Stimulated activated CD4-positive, alpha-beta T cell treated with anti-CD3 and anti-CD28 coated beads, Interleukin-4, amount 100 ng/mL, for 24 hours (primary cell): ENCODE measurements at places on chromosomes 7 and 10.
A peak's percentile ranks its signal among the peaks of the same experiment; 100 is the strongest.

GRCh38 chr7:35694161-35694783, 663 bp downstream of the HERPUD2 start:
- peak; percentile 6 for DNase-seq

- no peak for DNase-seq
These were observed 52.9 kb downstream of the AUTS2 start for GRCh38 chr7:69651101-69651590.

- no peak for DNase-seq
These were observed 172.0 kb upstream of the TNRC18 start for GRCh38 chr7:5595545-5596045.

GRCh38 chr10:123458933-123459332, 207.2 kb upstream of the GPR26 start:
- DNase-seq: no peak

DNA sequence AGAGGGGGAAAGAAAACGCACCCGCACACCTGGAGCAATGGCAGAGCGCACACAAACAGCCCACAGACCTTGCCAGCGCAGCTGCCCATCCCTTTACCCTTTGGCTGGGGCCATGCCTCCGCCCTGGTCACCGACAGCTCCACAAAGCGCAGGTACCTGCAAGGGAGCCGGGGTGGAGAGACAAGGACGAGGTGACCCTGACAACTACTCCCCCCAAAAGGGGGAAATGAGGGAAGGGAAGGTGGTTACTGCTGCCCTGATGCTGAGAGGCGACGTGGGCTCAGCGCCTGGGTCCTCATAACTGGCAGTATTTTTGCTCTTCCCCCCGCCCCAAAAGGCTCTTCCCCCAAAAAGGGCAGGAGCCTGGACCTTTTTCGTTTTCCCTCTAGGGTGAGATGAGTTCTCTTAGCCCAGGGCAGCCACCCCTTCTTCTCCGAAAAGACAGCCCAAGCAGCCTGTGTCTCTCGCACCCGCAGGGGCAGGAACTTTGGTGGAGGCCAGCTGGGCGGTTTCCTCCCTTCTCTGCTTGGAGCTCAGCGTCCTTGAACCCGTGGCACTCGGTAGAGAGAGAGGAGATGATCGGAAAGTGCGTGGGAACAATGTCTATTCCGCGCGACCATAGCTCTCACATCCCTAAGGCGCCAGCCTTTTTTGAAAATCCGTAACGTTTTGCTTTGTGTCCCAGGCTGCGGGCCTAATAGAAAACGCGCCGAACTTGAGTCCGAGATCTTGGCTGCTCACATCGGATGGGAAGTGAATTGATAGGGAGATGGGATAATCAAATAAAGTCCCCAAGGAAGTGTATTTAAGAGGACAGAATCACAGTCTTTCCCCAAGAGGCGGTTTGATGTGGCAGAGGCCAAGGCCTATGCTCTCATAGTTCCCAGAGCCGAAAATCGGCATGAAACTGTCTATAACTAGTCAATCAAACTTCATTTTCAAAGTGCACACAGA, 1.0 kb downstream of the NKX2-3 start:
- DNase-seq: no peak

GRCh38 chr7:5439572-5440496, 16.2 kb upstream of the TNRC18 start:
- no peak for DNase-seq

DNA sequence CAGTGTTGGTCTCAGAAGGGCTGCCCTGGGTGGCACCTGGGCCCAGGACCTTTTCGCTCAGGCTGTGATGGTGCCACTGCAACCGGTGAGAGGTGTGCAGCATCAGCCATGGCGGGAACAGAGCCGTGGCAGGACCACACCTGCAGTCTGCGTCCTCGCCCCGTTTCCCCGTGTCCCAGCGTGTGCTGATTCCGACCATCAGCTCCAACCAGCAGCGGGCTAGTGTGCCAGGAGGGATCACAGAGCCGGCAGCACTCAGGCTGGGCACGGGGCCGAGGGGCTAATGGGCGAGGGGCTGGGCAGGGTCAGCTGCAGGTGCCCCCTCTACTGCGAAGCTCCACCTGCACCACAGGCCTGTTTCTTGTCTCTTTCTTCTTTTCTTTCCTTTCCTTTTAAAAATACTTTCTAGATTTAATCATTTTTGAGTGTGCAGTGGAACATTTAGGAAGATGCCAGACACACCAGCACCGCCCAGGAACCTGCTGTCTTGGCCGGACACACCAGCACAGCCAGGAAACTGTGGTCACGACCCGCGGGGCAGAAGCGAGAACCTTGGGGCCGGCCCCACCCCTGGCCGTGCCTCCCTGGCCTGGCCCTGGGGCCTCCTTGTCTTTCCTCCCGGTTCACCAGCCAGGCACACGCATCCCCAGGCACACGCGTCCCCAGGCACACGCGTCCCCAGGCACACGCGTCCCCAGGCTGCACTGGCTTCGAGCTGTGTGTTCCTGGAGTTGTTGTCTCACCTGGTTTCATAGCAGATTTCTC, 34.6 kb downstream of the ADGRA1 start:
- no peak for DNase-seq

GRCh38 chr7:94374231-94374630, 20.5 kb upstream of the COL1A2 start:
- DNase-seq: no peak

GRCh38 chr7:33636359-33636758, 269.0 kb upstream of the BMPER start:
- DNase-seq: no peak

DNA sequence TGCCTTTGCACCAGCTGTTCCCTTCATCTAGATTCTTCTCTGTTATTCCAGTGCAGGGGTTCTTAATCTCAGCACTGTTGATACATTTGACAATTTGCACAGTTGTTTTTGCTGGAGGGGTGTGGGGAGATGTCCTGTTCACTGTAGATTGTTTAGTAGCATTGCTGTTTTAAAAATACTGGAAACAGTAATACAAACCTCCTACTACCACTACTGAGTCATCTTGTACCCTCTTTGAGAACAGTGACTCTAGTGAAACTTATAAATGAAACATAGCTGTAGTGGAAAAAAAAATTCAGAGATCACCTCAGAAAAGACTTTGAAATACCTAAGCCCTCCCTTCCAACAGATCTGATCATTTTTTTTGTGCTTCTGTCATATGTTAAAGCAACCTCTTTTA, 154.8 kb upstream of the TMEM196 start:
- no peak for DNase-seq

- no peak for DNase-seq
These were observed 6.3 kb upstream of the AKR1E2 start for GRCh38 chr10:4819707-4820106.

- DNase-seq: no peak
These were observed 104.0 kb upstream of the IMMP2L start for GRCh38 chr7:111666260-111666659.

GRCh38 chr10:47167591-47167990, 132.4 kb upstream of the GDF10 start:
- DNase-seq: no peak

DNA sequence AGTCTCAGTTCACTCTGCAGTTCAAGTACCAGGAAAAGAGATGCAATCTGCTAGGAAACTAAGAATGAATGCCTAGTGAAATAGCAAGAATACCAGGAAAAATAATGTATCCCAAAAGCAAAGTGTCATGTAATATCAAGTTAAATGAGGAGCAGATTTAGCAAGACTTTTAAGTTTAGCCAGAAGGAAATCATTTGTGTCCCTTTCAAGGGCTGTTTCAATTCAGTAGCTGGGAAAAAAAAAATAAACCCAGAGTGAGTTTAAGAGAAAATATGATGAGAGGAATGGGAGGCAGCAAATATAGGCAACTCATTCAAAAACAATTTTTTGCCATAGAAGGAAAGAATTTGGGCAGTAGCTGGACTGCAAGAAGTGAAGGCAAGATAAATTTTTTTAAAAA, 135.8 kb downstream of the DGKB start:
- no peak for DNase-seq

DNA sequence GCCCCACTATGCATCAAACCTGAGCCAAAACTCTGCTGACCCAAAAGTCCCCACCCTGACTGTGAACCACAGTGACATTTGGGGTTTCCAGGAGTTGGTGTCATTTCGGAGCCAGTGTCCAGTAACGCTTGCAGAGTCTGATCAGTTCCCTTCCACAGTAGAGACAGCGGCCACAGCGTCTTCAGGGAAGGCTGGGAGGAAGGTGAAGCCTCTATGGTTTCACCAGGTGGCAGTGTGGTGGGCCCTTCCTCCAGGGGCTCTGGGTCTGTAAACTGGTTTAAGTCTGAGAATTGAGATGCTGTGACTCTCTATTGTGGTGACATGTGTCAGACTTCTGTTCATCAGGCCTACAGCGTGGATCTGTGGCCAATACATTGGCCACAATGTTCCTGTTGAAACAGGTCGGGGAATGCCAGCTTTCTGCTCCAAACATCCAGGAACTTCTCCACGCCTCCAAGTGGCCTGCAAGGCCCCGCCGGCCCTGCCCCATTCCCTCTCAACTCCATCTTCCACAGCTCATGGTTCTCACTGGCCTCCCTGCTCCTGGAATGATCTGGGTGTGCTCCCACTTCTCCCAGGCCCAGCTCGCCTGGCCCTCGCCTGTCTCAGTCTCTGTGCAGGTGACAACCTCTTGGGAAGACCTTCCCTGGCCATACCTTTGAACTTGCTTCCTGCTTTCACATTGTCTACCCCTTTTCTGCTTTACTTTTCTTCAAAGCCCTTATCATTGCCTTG, 124.5 kb upstream of the FAM20C start:
- DNase-seq: no peak

- DNase-seq: no peak
These were observed 816.2 kb downstream of the NRG3 start for GRCh38 chr10:82691211-82691610.

GRCh38 chr7:97009753-97010732, 4.7 kb downstream of the DLX6 start:
- no peak for DNase-seq

DNA sequence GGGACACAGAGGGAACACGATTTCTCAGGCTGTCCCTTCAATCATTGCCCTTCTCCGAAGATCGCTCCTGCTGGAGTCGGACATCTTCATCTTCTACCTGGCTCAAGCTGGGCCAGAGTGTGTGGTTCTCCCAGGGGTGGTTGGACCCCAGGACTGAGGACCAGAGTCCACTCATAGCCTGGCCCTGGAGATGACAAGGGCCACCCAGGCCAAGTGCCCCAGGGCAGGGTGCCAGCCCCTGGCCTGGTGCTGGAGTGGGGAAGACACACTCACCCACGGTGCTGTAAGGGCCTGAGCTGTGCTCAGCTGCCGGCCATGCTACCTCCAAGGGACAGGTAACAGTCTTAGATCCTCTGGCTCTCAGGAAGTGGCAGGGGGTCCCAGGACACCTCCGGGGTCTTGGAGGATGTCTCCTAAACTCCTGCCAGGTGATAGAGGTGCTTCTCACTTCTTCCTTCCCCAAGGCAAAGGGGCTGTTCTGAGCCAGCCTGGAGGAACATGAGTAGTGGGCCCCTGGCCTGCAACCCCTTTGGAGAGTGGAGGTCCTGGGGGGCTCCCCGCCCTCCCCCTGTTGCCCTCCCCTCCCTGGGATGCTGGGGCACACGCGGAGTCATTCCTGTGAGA, 23.3 kb downstream of the TBATA start:
- no peak for DNase-seq

DNA sequence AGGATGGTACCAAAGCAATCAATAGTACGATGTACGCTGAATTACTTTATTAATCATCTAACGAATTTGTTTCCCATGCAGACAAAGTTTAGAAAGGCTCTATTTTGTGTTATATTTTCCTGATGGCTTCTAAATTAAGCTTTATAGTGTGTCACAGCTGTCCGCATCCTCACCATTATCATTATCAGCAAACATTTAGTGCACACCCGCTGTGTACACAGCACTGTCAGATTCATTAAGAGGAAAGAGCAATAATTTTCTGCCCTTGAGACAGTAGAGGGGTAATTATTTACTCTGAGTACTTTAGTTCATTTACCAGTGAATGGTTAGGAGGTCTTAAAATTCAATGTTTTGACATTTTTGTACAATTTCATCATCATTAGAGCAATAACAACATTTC, 233.3 kb upstream of the PTPRZ1 start:
- DNase-seq: no peak

DNA sequence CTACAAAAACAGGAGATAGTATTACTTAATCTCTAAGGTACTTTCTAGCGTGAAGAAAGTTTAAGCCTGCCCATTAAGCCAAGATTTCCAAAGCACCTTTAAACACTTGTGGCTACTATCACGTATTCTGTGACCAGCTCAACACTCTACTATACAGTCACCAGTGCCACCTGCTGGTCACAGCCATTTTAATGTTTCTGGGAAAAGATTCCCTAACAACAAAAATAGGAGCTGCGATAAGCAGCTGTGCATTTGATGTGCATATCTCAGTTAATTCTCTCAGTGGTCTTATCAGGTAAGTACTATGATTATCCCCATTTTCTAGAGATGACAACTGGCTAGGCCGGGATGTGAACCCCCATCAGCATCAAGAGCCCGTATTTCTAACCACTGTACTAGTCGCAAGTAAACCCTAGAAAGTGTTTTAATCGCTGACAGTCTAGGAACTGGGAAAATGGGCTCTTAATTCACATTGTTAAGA, 860 bp downstream of the SEC31B start:
- peak; percentile 71 for DNase-seq

DNA sequence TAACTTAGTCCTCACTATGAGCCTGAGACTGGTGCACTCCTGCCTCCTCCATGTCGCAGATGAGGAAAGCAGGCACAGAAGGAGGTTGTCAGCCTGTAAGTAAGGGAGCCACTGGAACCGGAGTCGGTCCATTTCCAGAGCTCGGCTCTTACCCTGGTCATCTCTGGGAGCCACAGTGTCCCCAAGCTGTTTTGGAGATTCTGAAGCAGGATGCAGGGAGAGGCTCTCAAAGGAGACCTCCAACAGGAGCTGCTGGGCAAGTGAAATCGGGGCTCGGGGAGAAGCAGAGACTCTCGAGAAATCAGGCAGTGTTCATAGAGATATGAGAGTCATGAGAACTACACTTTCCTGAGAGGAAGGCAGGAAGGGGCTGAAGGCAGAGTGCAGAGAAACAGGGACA, 39.0 kb downstream of the VSTM4 start:
- DNase-seq: no peak

DNA sequence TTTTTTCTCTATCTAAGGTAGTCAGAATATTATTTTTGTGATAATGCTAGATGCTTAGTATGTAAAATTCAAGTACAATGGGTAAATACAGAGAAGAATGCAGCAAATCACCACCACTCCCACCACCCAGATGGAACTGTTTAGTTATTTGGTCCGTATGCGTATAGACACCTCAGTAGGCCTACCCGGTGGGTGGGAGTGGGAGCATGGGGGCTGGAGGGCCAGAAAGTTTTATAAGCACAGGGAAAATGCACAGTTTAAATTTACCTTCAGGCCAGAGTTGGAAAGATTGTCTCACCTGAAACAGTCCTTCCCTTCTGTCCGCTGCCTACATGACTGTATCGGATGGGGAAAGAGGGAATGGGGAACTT, 15.5 kb downstream of the CHST3 start:
- no peak for DNase-seq

- DNase-seq: no peak
These were observed at the start of gene FAM13C for GRCh38 chr10:59362144-59362958. TSS of gene FAM13C (minus strand) at chr10:59362549. CDS start at chr10:59362460, 89 bp downstream.

- no peak for DNase-seq
These were observed 26.8 kb upstream of the ITPRID1 start for GRCh38 chr7:31487071-31487470.
